ENCODE measurements at places on chromosomes 7 and 10. TPM values are rescaled to one million over a fixed set of nuclear protein-coding genes. Genes with fewer than 3 reads are reported as not detected.

DNA sequence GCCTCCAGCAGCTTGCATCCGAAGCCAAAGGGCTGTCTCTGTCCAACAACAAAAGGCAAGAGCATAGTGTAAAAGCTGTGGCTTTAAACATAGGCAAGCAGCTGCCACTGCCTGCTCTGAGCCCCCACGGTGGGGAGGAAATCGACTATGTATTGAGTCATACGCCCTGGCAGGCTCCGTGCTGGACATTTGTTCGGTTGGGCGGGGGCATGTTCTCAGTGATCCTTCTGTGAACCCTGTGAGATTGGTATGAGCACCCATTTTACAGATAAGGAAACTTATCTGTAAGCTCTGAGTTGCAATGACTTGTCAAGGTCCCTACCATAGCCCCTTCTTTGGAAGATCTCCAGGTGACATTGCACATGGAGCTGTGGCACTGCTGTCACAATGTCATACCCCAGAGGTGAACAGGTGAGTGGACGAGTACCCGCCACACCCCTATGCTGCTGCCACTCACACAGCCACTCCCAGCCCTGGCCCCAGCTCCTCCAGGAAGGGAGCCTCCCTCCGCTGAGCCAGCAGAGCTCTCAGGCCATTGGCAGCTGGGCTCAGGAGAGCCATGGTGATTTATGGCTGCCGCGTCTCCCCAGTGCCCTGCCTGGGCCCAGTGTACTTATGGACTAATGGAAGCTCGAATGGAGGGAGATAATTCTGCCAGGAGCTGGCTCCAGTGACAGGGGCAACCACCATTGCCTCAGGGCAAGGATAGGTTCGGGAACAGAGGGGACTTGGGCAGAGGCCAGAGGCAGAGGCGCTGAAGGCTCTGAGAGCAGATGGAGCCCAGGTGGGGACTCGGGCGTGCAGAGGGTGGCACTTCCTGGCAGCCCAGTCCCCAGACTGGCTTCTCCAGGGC is 43.7 kb downstream of the UNC5B start:
- no peak for DNase-seq

GRCh38 chr7:143900230-143900766 is 1.7 kb downstream of the TCAF1 start:
- DNase-seq, result peak; percentile 95

- no peak for DNase-seq
Observed at GRCh38 chr10:102485093-102485784, 17.3 kb downstream of the ACTR1A start.

Gene GPR158
- not detected for total RNA-seq

Gene DRGX
- total RNA-seq, result not detected

Gene TRRAP
- total RNA-seq, result 10.5 TPM

DNA sequence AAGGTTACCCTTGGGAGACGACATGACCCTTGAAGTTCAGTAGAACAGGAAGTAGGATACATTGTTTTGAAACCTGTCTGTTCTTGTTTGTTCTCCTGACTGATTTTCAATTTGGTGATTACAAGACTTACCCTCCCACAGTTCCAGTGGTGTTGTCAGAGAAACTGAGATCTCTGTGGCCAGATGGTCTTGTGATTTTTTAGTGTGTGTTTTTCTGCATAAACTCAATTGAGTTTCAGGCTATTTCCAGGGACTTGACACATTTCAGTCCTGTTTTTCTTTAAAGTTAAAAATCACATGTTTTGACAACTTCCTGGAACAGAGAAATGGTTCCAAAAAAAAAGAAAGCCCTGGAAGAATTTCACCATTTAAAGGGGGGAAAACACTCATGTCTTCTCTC is 22.3 kb downstream of the PIK3CG start:
- no peak for DNase-seq
